ENCODE measurements at places on chromosomes 1 and 21.

GRCh38 chr1:57910305-57910704 lies 486.4 kb upstream of the DAB1 start:
- DNase-seq = no peak

DNA sequence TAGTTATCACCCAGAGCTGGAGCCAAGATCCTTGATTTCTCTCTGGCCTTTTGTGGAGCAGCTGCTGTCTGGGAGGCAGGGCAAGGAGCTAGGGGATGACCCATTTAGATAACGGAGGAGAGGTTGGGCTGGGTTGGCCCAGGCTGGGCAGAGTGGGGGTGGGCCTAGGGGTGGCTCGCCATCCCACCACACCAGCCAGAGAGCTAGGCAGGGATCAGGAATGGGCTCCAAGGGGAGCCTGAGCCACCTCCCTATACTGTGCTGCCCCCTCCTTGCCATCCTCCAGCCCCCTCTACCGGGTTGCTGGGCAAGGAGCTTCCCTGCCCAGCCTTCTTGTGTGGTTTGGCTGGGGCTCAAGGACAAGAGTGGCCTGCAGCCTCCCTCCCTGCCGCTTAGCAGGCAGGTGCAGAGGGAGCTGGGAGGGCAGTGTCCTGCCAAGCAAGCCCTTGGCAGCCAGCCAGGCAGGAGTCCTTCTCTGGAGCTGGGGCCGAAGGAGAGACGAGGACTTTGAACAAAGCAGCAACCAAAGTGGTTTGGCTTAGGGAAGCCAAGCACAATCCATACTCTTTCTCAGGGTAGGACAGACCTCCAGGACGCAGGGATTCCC lies 4.1 kb downstream of the NUAK2 start:
- no peak for DNase-seq

DNA sequence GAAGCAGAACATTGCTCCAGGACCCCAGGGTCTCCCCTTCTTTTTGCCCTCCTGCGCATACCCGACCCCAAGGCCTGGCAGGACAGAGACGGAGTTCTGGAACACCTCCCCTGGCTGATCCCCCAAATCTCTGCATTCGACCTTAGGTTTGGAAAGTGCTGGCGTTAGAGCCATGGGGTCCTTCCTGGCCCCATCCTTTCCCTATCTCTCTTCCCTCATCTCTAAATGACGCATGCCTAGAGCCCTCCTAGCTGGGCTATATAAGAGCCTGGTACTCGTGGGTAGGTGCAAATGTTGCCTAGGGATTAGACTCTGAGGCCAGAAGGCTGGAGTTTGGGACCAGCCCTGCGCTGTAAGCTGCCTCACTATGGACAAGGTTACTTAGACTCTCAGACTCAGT lies 16.6 kb downstream of the SLC26A9 start:
- DNase-seq = no peak

GRCh38 chr1:106954661-106955229 lies 101.7 kb upstream of the PRMT6 start:
- no peak for DNase-seq

DNA sequence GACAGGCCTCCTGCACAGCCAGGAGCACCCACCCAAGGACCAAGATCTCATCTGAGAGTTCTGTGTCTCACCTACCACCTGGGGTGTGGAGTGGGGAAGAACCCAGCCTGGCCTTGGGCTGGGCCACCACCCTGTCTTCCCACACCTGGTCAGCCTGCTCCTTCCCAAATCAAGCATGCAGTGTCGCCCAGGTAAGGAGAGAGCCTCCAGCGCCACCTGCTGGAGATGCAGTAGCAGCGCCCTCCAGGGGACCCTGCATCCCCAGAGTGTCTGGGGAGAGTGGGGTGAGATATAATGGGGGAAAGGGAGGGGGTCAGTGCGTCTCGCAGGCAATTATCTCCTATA lies 32.3 kb downstream of the KIAA2013 start:
- DNase-seq = peak; percentile 32

DNA sequence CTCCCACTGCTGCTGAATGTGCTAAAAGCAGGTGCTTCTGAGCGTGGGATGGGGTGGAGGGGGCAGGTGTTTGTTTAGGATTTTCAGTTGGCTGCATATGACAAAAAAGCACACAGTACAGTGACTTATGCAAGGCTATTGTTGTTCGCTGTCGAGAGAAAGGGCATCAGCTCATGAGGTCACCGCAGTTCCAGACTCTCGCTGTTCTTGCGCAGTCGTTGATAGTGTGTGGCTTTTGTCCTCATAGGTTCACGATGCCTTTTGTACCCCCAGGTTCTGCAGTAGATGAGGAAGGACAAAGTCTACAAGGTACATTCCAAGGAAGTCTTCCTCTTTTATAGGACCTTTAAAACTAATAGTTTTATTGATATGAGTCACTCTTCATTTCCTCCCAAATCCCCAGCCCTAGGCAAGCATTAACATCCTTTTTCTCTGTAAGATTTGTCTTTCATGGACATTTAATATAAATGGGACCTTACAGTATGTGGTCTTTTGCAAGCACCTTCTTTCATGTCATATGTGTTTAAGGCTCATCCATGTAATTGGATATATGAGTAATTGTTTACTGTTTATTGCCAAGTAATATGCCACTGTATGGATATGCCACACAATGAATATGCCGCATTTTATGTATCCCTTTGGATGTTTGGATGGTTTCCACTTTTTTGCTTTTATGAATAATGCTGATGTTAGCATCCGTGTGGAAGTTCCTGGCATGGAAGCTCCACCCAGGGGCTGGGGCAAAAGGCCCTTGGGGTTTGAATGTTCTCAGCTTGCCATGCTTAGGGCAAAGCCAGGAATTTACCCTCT lies 14.5 kb upstream of the NLRP3 start:
- DNase-seq = no peak

DNA sequence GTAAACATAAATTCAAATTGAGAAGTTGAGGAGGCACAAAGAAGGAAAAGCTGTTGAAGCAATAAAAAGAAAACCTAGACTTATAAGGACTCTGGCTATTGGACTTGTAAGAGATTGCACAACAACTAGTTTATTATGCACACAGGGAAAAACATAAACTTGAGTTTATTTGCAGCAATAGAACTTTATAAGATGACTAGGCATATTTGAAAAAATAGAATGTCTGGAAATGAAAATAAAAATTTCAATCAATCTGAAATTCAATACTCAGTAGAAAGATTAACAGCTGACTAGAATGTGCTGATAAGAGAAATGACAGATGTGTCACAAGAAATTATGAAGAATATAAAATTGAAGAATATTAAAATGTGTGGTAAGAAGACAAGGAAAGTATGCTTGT lies 505.4 kb upstream of the ZP4 start:
- DNase-seq = no peak

DNA sequence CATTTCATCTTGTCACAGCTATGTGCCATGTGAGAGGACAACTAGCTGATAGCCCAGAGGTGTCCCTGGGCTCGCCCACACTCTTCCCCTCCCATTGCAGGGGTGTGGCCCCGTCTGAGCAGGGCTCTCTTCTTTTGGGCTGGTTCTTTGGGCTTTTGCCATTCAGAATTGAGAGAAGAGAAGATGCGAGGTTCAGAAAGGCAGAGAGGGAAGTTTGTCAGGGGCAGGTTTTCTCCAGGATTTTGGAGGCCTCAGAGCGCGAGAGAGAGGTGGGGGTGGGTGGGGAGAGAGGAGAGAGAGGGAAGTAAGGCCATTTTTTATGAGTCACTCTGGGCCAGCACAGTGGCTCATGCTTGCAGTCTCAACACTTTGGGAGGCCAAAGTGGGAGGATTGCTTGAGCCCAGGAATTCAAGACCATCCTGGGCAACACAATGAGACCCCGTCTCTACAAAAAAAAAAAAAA lies 5.2 kb downstream of the IFI6 start:
- no peak for DNase-seq

DNA sequence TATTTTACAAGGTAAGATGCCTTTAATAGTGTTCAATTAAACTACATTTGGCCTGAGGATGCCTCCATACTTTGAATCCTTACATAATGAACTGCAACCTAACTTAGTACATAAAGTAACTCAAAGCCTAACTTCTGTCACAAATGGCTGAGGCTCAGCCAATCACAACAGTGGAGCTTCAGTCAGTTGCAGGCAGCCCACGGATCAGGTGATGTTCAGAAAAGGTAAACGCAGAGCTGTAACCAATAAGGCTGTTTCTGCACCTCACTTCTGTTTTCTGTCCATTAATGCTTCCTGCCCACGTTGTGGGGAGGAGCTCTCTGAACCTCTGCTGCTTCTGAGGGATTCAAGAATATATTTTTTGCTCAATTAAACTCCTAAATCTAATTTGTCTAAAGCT lies 94.8 kb upstream of the KIAA0040 start:
- no peak for DNase-seq

GRCh38 chr1:181759481-181759880 lies 276.2 kb downstream of the CACNA1E start:
- no peak for DNase-seq

DNA sequence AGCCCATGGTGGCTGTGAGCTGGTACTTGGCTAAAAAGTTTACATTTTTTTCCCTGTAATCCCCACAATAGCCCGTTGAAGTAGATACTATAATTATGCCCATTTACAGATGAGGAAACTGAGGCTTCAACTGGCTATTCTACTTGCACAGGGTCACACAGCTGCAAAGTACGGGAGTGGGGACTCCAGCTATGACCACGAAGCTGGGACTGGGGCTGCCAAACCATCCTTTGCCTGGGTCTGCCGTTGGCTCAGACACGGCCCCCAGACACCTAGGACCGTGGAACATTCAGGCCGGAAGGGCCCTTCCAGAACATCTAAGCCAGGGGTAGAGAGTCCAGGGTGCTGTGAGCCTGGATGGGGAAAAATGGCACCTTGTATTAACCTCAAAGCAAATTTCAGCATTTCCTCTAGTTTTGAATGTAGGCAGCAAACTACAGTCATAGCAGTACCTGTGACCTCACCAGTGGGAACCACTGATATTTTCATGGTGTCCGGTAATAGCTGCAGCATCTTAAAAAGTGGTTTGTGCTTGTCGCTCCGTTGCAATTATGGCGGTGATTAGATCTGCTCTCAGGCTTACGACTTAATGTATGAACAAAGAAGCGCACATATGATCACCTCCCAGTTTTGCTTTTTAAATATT lies 4.3 kb downstream of the TP73 start:
- DNase-seq = no peak

DNA sequence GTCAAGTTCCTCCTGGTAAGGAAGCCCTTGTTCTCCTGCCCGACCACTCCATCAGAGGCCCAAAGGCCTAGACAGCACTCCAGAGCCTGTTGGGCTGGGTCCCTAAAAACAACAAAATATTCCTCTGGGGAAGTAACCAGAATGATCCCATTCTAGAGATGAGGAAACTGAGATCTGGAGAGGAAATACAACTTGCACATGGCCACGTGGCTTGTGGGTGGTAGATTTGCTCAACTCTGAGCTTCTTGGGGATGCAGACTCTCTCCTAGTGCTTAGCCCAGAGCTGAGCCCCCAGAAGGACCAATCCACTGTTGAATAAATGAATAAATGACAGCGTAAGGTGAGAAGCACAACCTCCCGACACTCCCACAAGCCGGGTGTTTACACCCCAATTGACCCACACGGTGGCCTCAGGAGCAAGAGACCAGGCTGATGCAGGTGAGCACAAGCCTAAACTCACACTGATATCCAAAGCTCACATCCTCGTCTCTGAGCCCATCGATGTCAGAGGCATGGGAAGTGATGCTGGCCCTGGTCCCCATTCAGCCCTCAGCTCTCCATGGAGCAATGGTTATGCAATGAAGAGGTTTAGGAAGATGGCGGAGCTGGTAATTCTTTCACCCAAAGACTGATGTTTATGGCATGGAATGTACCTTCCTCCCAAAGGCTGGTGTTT lies 172.5 kb upstream of the EDN2 start:
- DNase-seq = no peak

GRCh38 chr1:228976316-228976715 lies 241.0 kb downstream of the RHOU start:
- no peak for DNase-seq

- DNase-seq = no peak
Measured at GRCh38 chr1:211126622-211127021, 7.3 kb downstream of the KCNH1 start.

- no peak for DNase-seq
Measured at GRCh38 chr1:41790351-41790750, 128.4 kb downstream of the HIVEP3 start.

- DNase-seq = no peak
Measured at GRCh38 chr21:37848721-37849490, 67.4 kb downstream of the KCNJ6 start.

- peak; percentile 44 for DNase-seq
Measured at GRCh38 chr21:44892536-44893277, 19.2 kb upstream of the PTTG1IP start.

DNA sequence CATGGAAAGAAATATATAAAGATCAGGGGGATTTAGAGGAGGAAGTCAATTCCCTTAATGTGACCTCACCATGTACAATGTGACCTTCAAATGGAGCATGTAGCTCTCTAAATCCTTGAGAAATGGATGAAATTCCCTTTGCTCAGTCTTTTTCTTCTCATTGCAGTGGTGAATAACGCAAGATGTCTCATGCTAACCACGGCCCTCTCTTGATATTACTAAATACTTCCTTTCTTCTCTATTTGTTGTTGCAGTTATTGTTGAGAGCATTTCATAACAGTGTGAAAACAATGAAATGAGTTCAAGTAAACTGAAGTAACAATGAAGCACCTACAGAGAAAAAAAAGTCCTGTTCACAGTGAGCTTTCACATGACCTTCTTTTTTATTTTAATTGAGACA lies 55.6 kb downstream of the ZNF281 start:
- DNase-seq = peak; percentile 89

- DNase-seq = no peak
Measured at GRCh38 chr1:66351478-66351877, 182.5 kb upstream of the SGIP1 start.

DNA sequence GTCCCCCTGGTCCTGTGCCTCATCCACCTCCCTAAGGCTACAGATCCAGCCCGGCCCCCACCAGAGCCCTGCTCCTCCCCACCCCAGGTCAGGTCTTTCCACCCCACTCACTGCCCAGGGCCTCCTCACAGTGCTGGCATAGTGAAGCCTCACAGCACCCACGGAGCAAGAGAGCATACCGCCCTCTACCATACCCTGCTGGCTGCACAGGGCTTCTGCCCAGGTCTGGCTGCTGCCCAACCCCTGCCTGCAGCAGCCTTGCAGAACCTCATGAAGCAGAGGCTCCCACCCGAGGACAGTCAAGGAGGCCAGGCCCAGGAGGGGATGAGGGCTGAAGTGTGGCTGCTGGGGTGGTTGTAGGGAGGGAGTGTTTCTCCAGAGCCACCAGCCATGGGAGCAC lies 19.7 kb upstream of the ARF1 start:
- no peak for DNase-seq

DNA sequence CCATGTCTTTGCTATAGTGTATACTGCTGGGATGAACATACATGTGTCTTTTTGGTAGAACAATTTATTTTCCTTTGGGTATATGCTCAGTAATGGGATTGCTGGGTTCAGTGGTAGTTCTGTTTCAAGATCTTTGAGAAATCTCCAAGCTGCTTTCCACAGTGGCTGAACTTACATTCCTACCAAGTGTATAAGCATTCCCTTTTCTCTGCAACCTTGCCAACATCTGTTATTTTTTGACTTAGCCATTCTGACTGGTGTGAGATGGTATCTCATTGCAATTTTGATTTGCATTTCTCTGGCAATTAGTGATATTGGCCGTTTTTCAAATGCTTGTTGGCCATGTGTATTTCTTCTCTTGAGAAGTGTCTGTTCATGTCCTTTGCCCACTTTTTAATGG lies 37.5 kb upstream of the ANGPTL1 start:
- no peak for DNase-seq

- no peak for DNase-seq
Measured at GRCh38 chr1:29355375-29355774, 119.1 kb downstream of the PTPRU start.

GRCh38 chr1:78718566-78718965 lies 68.9 kb downstream of the IFI44 start:
- DNase-seq = no peak
